ENCODE measurements at places on chromosomes 3 and 15.

DNA sequence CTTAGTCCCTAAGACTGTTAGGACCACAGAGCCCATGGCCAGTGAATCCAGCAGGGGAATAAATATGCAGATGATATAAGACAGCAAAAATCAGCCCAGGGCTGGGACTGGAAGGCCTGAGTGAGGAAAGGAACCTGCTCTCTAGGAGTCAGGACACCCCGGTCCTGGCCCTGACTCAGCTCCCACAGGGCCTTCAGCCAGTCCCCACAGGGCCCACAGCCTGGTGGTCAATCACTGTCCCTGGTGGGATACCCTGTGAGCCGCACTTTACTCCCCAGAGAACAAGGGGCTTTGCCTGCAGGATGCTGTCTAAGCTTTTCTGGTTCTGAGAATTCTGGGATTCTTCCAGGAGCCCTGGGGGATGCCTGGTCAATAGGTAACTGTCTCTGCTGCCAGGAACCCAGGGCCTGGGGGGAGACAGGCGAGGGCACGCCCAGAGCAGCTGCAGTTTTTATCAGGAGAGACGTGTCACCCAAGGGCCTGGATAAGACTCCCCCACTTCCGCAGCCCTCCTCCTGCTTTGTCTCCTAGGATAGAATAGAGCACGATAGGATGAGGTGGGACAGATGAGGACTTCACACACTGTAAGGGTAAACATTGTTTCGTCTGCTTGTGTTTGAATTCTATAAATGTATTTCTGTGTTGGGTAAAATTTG lies 49.5 kb upstream of the MCF2L2 start:
- DNase-seq = no peak

- DNase-seq = no peak
These were observed 166.2 kb downstream of the CHDH start for GRCh38 chr3:53680028-53680427.

GRCh38 chr15:60536314-60536713 lies 57.4 kb upstream of the ICE2 start:
- DNase-seq = no peak

GRCh38 chr3:129723558-129724324 lies 117.3 kb upstream of the PLXND1 start:
- peak; percentile 19 for DNase-seq

GRCh38 chr3:184561913-184562877 lies 610 bp downstream of the EPHB3 start:
- no peak for DNase-seq

GRCh38 chr3:114973536-114973935 lies 173.6 kb downstream of the ZBTB20 start:
- no peak for DNase-seq

- DNase-seq = no peak
These were observed 17.8 kb downstream of the PLD1 start for GRCh38 chr3:171792531-171792930.

Measured in amniotic stem cell (primary cell).